ENCODE measurements at places on chromosomes 11 and 22.

DNA sequence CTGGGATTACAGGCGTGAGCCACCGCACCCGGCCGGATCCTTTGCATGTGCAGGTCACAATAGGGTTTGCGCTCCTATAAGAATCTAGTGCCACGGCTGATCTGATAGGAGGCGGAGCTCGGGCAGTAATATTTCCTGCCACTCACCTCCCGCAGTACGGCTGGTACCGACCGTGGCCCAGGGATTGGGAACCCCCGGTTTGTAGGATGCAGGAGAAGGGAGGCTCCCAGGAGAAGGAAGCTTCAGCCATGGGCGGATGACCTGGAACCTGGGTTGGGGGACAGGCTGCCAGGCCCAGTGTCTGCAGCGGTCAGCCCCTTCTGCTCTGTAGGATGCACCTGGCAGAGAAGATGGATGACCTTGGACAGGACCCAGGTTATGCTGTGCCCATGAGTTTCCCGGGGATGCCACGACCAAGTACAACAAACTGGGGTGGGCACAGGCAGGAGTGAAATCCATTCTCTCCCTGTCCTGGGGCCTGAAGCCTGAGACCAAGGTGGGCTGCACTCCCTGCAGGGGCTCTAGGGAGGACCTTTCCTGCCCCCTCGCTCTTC is 818.9 kb downstream of the BRD1 start:
- no peak for DNase-seq

DNA sequence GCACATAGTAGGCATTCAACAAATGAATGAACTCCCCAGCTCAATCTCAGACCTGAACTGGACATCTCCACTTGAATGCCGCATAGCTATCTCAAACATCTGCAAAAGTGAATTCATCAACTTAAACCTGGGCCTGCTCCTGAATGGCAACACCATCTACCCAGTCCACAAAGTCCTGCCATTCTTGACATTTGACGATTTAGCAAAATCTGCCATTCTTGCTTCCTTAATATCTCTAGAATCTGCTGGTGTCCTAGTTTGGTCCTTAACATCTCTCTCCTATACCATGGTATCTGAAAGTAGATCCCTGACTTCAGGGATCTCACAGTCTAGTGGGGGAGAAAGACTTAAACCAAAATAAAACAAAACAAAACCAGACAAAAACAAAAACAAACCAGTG is 12.4 kb upstream of the HPX start:
- no peak for DNase-seq

GRCh38 chr22:33114565-33114964 is 56.4 kb upstream of the SYN3 start:
- DNase-seq, result no peak

DNA sequence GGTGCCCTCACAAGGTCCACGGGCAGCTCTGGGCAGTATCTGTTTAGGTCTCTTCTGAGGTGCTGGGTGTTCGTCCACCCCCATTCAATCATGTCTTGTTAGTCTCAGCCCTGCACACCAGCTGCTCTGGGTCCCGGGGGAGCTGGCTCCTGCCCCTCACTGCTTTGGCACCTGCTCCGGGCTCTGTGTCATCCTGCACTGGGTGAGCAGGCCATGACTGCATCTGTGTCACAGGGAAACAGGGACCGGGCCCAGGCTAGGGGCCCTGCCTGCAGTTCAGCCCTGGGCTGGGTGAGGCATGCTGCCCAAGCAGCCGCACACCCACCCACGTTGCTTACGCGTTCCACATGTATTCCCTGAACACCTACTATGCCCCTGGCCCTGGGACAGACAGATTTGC is 43.9 kb downstream of the ELFN2 start:
- no peak for DNase-seq

GRCh38 chr11:19216021-19216420 is 14.2 kb upstream of the CSRP3 start:
- DNase-seq, result no peak

DNA sequence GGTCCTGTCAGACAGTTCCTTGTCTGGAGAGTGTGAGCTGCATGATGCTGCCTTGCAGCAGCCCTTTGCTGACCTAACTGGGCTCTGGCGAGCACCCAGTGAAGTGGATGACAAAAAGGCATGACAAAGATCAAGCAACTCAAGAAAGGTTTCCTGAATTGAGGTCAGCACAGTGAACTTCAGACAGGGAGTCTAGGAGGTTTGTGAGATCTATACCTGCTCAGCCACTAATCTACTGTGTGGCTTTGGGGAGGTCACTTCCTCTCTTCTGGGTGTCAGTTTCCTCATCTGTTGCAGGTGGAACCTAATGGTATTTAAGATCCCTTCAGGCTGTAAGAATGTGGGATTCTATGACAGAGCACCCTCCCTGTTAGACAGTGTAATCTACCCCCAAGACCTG is 213.9 kb upstream of the NARS2 start:
- DNase-seq, result no peak

DNA sequence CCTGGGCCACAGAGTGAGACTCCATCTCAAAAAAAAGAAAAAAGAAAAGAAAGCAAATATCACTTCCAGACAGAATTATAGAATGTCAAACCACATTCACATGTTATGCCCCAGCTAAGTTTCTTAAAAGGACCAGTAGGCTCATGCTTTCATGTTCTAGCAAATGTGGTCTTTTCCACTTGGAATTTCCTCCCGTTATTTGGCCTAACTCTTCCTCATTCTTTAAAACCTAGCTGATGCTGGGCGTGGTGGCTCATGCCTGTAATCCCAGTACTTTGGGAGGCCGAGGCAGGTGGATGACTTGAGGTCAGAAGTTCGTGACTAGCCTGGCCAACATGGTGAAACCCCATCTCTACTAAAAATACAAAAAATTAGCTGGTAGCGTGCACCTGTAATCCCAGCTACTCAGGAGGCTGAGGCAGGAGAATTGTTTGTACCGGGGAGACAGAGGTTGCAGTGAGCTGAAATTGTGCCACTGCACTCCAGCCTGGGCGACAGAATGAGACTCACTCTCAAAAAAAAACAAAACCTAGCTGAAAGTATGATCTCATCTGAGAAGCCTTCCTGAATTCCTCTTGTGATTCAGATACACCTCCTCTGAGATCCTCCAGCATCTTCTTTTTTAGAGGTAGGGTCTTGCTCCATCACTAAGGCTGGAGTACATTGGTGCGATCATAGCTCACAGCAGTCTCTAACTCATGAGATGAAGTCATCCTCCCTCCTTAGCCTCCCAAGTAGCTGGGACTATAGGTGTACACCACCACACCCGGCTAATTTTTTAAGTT is 50.4 kb downstream of the FCHSD2 start:
- no peak for DNase-seq

DNA sequence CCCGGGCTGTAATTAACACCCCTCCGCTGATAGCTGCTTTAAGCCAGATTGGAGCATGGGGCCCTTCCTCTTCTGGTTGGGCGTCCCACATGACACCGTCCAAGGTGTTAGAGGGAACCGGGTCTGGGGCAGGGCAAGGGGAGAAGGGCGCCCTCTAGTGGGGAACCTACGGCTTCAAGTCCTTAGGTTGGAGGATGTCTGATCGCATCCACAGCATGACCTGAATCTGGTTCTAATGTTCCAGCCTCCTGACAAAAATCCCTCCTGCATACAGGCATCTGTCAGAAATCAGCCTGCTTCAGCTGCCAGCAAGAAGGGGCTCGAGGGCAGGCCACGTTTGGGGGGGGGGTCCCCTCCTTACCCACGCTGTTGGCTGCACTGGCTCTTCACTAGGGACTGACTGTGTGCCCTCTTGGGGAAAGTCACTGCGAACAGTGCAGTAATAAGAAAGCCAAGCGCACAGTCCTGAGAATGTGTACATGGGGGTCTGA is 94.2 kb upstream of the TBCEL start:
- DNase-seq, result no peak

GRCh38 chr11:122207921-122208764 is 92.1 kb upstream of the BLID start:
- no peak for DNase-seq

GRCh38 chr11:65487467-65488272 is 11.2 kb upstream of the MALAT1 start:
- DNase-seq, result no peak

GRCh38 chr22:33180356-33180755 is 122.2 kb upstream of the SYN3 start:
- DNase-seq, result no peak

DNA sequence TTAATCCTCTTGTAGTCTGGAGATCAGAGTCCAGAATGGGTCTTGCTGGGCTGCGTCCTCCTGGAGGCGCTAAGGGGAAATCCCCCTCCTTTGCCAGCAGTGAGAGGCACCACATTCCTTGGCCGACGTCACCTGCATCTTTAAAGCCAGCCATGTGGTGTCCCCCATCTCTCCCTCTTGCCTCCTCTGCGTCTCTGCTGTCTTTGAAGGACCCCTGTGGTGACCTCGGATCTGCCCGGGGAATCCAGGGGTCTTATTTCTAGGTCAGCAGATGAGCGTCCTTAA is 27.2 kb upstream of the PARVB start:
- DNase-seq, result no peak

GRCh38 chr11:112534208-112534607 is 273.5 kb upstream of the PLET1 start:
- DNase-seq, result no peak
